ENCODE measurements at places on chromosomes 2 and 18.

GRCh38 chr2:129233751-129234406 is 745.6 kb upstream of the RAB6C start:
- DNase-seq: peak; percentile 25

DNA sequence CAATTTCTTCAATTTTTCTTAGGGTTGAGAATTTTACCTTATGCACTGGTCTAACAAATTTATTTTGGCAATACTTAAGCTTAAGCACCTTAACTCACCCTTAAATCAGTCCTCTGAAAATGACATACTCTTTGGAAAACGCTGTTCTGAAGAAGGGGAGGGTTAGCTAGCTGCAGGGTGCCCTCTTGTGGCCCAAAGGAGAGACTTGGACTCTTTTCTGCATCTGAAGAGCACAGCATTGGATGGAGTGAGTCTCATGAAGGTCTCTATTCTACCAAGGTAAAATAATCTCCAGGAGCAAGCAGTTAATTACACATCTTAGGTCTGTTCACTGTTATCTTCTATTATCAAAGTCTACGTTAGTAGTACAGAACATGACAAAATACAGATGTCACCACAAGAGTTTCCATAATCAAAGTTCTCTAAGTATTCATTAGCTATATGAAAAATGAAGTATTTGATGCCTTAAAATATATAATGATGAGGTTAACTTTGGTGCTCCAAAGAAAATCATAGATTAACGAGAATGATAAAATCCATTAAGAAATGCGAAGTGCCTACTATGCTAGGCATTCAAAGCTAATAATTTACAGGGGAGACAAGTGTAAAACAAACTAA is 24.4 kb downstream of the PUM2 start:
- DNase-seq: peak; percentile 51

DNA sequence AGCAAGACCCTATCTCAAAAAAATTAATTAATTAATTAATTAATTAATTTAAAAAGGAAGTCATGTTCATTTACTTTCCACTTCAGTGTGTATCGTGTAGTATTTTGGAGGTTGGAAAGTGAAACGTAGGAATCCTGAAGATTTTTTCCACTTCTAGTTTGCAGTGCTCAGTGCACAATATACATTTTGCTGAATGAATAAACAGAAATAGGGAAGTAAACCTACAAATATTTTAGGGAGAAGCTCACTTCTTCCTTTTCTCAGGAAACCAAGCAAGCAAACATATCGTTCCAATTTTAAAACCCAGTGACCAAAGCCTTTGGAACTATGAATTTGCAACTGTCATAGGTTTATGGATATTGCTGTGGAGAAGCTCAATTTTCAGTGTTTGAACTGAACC is 27.8 kb downstream of the SLC14A1 start:
- no peak for DNase-seq

- DNase-seq: no peak
Observed at GRCh38 chr2:71596011-71596410, 142.7 kb downstream of the DYSF start.

- DNase-seq: no peak
Observed at GRCh38 chr2:157325786-157326185, at the start of gene ERMN. Gene ERMN, minus strand, starts transcription at chr2:157325824. Its CDS starts 182 bp downstream, at chr2:157325642.

GRCh38 chr2:126946318-126947102 is 47.8 kb downstream of the TEX51 start:
- no peak for DNase-seq

- DNase-seq: peak; percentile 38
Observed at GRCh38 chr2:47905386-47906156, 727 bp downstream of the FBXO11 start.

GRCh38 chr2:10079266-10079869 is 843 bp downstream of the CYS1 start:
- DNase-seq: peak; percentile 42

DNA sequence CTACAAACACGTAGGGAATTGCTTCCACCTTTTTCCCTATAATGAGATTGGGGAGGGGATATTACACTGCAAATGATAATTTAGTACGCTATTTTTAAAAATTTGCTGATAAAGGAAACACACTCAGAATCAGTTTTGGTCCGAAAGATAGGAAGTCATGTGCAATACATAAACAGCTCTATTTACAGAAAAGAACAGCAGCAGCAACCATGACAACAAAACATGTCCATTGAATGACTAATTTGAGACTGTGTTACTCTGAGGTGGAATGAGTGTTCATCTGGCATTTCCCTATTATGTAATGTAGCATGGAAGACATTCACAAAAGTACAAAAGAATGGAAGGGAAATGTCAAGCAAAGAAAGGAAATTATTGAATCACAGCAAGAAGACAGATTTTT is 337.2 kb downstream of the NBAS start:
- DNase-seq: no peak

- no peak for DNase-seq
Observed at GRCh38 chr18:79982736-79983135, 5.6 kb downstream of the TXNL4A start.

GRCh38 chr2:197993830-197994229 is 189.4 kb downstream of the PLCL1 start:
- no peak for DNase-seq

- no peak for DNase-seq
Observed at GRCh38 chr2:202529389-202529788, 105.4 kb upstream of the FAM117B start.

GRCh38 chr18:79899609-79900445 is 51.6 kb downstream of the SLC66A2 start:
- no peak for DNase-seq

DNA sequence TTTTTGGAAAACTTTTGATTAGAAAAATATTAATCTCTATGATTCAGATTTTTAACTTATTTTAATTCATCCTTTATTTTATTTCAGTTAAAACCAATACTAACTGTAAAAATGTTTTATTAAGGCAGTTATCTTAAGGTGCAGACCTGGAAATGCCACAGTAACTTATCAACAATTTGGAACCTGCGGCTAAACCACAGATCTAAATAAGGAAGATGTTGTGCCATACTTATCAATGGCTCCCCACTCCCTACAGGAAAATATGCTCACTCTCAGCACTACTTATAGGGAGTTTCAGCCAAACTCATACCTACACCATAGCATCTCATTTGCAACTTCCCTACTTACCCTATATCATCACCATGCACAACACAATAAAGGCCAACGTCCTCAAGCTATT is 226.9 kb upstream of the KYNU start:
- no peak for DNase-seq

- no peak for DNase-seq
Observed at GRCh38 chr2:207974216-207974605, 51.1 kb downstream of the PLEKHM3 start.

GRCh38 chr2:234374736-234375135 is 122.1 kb downstream of the ARL4C start:
- DNase-seq: no peak

- DNase-seq: no peak
Observed at GRCh38 chr18:14970027-14970426, 222.1 kb downstream of the ANKRD30B start.

GRCh38 chr18:31931163-31931885 is 11.6 kb downstream of the TRAPPC8 start:
- no peak for DNase-seq

DNA sequence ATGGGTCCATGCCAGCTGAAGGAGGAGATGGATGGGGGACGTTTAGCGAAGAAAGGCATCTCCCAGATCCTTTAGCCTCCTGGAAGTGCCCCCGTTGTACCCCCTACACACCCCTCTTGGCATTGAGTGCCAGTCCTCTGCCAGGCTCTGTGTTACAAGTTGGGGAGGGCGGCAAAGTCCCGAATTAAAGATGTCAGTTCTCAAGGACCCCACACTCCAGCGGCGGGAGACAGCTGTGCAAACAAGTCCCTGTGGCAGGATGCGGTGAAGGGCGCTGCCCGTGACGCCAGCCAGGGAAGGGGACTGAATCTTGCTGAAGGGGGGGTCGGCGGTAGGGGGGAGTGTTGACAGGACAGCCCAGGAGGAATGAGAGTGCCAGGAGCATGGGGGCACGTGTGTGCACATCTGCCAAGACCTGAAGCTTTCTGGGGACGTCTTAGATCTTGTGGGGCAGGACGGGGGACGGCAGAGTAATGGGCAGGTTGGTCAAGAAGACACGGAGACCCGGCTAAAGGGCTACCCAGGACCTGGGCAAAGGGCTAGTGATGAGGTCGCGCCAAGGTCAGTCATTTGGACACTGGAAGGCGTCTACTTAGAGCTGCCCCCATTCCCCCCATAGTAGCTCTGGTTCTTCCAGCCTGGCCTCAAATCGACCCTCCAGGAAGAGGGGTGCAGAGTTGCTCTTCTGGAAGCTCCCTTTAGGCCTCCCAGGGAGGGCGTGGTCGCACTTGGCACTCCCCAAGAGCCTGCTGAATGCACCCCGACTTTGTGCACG is 2.8 kb upstream of the CTDSP1 start:
- DNase-seq: no peak

DNA sequence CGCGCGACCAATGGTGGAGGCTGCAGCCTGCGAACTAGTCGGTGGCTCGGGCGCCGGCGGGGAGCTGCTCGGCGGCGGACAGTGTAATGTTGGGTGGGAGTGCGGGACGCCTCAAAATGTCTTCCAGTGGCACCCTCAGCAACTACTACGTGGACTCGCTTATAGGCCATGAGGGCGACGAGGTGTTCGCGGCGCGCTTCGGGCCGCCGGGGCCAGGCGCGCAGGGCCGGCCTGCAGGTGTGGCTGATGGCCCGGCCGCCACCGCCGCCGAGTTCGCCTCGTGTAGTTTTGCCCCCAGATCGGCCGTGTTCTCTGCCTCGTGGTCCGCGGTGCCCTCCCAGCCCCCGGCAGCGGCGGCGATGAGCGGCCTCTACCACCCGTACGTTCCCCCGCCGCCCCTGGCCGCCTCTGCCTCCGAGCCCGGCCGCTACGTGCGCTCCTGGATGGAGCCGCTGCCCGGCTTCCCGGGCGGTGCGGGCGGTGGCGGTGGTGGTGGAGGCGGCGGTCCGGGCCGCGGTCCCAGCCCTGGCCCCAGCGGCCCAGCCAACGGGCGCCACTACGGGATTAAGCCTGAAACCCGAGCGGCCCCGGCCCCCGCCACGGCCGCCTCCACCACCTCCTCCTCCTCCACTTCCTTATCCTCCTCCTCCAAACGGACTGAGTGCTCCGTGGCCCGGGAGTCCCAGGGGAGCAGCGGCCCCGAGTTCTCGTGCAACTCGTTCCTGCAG is at the start of gene HOXD9:
HOXD9 (plus strand) TSS at position 37 of the 728 bp plus-strand sequence; CDS start at position 87, 50 bp downstream.
- no peak for DNase-seq

- no peak for DNase-seq
Observed at GRCh38 chr2:98894331-98895000, 41.6 kb downstream of the CRACDL start.

GRCh38 chr2:25301453-25302352 is 40.0 kb downstream of the DNMT3A start:
- peak; percentile 87 for DNase-seq

DNA sequence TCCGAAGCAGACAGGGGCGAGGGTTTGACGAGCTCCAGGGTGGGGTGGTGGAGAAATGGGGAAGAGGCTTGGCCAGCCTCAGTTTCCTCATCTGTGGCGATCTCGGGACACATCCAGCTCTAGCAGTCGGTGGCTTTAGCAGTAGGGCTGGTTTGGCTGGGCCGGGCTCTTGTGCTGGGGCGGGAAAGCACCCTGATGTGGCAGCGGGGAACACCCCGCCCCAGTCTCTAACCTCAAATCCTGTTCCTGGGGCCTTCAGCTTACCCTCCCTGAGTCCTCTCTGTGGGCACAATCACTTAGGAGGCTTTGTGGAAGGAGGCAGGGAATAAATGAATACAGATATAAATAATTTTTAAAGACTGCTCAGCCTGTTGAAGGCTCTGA is 26.5 kb upstream of the MCFD2 start:
- DNase-seq: peak; percentile 71

- DNase-seq: no peak
Observed at GRCh38 chr18:58637197-58637596, 8.3 kb upstream of the ALPK2 start.

GRCh38 chr18:13455960-13456481 is 237.5 kb downstream of the LDLRAD4 start:
- DNase-seq: peak; percentile 53

- no peak for DNase-seq
Observed at GRCh38 chr2:215921895-215922294, 91.5 kb downstream of the MREG start.

DNA sequence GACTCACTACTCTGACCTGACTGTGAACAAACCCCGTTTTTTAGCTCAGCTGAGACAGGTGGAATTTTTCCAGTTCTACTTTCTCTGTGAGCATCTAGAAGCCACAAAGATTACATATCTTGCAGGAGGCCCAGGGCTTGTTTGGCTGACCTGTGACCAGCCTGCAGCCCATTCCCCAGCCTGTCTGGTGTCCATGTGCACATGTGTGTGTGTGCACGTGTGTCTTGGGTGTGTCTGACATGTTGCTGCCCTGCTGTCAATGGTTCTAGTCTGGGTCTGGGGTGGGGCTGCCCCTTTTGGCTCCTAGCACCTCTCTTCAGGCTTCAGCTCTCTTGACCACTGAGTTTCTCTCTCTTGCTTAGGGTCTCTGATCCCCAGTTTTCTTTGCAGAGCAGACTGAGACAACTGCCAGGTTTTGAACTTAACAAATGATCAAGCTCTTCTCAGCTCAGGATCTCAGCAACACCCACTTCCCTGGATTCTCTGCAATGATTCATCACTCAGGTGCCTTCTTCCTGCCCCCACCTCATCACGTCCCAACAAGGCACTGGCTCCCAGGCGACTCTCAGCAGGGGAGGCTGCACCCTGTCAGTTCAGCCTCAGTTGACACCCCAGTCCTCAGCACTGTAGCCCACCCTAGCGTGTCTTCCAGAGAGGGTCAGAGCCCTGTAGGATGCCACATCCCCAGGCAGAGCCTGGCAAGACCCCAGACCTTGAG is 130.3 kb downstream of the CELF4 start:
- DNase-seq: no peak

GRCh38 chr2:45680351-45680967 is 29.0 kb downstream of the PRKCE start:
- DNase-seq: no peak

DNA sequence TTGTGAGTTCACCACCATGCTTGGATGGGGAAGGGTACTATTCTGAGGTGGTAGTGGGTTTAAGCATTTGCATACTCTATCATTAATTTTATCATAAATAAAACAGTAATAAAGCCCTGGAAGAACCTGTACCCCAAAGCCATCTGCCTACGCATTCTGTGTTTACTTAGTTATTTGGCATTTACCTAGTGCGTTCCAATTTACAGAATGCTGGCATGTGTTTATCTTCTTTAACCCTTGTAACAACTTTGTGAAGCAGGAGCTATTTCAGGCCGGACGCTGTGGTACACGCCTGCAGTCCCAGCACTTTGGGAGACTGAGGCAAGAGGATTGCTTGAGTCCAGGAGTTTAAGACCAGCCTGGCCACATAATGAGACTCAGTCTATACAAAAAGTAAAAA is 17.8 kb upstream of the ODC1 start:
- no peak for DNase-seq

- DNase-seq: peak; percentile 32
Observed at GRCh38 chr2:106115250-106115649, 78.9 kb downstream of the UXS1 start.

DNA sequence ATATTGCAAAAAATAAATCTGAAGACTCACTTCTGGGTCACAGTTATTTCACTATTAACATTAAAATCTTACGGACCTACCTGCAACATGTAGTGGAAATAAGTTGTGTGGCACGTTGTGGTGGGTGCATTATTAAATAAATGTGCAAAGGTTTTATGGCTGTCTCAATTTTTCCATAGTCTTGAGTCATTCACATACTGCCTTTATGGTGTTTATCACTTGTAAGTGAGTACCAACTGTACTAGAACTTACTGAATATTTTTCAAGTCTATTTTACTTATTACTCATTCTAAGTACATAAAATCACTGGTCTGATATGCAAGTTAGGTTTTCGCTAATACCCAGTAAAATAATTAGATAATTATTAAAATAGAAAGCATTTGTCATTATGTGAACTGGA is 47.6 kb upstream of the SLC30A6 start:
- no peak for DNase-seq

GRCh38 chr18:63161761-63162195 is 157.8 kb downstream of the BCL2 start:
- peak; percentile 73 for DNase-seq

Measured in GM10248 (cell line).